ENCODE measurements at places on chromosomes 12 and 14.

- no peak for DNase-seq
Measured at GRCh38 chr12:128268379-128268995, 1.5 kb downstream of the TMEM132C start.

DNA sequence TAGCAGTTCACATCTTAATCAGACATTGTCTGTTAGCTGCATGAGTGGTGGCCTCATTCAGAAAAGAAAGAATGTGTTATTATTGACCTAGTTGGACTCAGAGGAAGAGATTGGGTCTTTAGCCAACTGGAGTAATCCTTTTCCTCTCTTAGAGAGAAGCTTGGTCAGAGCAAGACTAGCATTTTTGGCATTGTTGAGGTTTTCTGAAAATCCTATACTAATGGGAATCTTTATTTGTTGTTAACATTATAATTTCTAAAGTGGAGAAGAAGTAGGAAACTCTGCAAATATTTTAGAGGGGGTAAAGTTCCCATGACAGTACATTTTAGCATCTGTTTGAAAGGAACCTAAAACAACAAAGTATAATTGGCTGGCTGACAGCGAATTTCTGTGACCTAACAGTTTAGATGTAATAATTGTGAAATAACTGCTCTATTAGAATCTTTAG, 9.7 kb downstream of the TOX4 start:
- DNase-seq, result peak; percentile 78

DNA sequence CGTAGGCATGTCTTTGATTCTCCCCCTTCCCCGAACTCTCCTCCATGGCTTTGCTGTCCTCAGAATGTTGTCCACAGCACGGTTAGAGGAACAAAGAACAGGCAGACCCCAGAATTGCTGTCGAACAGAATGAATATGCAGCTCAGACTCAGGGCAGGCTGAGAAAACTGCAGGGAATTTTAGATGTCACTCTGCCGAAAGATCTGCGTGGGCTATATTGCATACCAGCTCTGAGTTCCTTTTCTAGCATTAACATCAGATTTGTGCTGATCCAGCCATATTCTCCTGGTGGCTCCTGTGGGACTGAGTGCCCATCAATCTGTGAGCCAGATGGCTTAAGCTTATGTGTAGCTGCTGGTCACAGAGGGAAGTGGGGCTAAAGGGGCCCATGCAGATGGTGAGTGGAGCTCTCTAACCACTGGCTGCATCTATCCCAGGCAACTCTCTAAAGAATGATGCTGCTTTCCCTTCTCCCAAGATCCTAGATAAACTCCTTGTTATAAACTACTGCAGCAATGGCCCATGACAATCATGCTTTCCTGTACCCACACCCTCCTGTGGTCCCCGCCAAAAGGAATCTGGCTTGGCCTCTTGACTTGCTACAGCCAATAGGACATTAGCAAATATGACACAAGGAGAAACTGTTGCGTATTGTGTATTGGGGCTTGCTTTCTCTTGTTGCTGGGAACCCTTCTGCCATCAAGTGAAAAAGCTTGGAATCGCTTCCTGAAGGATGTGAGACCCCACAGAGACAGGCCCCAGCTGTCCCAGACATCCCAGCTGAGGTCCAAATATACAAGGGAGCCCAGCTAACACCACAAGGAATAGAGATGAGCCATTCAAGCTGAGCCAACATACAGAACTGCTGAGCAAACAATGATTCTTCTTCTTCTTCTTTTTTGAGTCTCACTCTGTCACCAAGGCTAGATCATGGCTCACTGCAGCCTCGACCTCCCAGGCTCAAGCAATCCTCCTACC, 101.3 kb downstream of the FOXN3 start:
- DNase-seq, result no peak

- DNase-seq, result no peak
Measured at GRCh38 chr14:93906341-93907329, 20.5 kb upstream of the FAM181A start.

- no peak for DNase-seq
Measured at GRCh38 chr14:23589606-23590005, 11.0 kb upstream of the JPH4 start.

DNA sequence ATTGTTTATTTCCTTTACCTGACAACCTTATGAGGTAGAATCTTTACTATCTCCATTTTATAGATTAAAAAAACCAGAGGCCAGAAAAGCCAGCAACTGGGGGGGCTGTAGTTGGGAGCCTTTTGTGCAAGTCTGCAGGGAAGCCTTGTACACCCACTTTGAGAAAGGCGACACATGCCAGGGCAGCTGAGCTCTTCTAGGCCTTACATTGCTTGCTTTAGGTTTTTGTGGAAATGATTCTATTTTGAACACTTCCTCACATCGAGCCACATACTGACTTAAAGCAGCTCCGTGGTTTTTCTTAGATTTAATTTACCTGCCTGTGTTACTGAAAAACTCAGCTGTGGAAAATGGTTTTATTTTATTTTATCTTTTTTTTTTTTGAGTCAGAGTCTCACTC, 34.6 kb downstream of the EP400 start:
- DNase-seq, result no peak

GRCh38 chr14:89848165-89848564, 106.4 kb downstream of the EFCAB11 start:
- no peak for DNase-seq

DNA sequence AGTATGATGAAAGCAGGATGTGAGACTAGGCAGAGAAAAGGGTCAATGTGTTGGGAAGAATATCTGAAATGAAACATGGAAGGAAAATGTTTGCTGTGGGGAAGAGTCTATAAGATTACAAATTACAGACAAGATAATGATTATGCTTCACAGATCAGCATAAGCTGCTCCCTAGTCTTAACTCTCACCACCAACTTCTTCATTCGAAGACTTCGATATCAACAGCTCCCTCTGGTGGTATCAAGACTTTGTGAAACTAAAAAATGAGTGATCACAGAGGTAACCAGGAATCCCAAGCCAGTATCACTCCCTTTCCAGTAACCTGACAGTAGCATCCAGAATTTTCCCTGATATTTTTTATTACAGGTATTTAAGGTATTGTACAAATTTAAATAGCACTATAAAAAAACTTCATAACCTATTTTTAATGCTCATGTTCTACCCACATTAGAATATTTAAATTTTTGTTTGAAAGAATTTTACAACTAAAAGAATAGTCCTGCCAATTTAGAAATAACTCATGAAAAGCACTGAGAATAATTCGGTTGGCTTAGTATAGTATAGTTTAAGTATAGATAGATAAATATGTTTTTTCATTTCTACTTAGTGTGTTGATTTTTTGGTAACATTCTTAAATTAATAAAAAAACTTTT, 84.4 kb downstream of the C2CD5 start:
- DNase-seq, result no peak

DNA sequence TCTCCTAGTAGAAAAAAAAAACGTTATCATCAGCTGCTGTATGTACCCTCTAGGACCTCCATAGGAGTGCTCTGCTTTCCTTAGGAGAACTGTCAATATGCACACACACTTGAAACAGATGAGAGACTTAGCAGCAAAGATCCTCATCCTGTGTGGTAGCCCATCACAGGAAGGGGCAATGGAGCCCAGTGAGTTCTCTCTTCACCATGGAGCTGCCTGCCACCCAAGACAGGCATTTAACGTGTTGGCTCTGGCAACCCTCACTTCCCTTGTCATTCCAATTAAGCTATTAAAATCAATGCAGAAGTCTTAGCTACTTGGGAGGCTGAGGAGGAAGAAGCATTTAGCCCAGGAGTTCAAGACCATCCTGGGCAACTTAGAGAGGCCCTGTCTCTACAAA, 64.8 kb upstream of the PLEKHA5 start:
- no peak for DNase-seq

GRCh38 chr14:58830121-58830520, 192.4 kb downstream of the DACT1 start:
- DNase-seq, result no peak

- DNase-seq, result no peak
Measured at GRCh38 chr14:27890259-27890658, 876.3 kb upstream of the FOXG1 start.

- no peak for DNase-seq
Measured at GRCh38 chr12:9064201-9064814, 51.4 kb downstream of the A2M start.

GRCh38 chr12:7747246-7747645, at the start of gene CLEC4C:
CLEC4C (minus strand) TSS chr12:7747375; CDS start chr12:7747348, 27 bp downstream.
- DNase-seq, result no peak
